NCI-H1930 (cell line): ENCODE measurements at places on chromosomes 5 and 9.

DNA sequence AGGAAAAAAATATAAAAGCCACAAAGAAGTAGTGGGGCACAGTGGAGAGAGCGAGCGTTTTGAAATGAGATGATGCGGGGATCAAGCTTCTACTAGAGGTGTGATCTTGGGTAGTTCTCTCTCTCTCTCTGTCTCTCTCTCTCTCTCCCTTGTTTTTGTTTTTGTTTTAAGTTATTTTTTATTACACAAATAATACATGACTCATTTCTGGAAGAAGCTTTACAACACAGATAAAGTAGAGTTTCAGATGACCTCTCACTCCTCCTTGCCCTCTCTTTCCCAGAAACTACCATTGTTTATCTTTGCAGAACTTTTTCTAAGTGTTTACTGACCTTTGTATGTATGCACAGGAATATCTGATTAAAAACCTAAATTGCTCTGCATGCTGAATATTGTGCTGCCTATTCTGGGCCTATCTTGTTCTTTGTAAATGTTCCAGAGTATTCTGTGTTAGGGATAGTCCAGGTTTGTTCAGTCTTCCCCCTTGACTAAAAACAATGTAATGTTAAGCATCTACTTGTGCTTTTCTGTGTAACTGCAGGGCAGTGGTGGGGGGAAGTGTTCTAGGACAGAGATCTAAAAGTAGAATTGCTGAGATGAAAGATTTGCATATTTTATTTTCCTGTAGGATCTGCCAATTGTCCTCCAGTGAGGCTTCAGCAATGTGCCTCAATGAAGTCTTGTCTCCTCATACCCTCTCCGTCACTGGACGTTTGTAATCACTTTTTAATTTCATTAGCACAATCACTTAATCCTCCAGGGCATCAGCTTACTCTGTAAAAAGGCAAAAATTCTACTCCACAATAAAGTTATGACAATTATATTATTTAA lies 52.0 kb downstream of the FYB1 start:
- DNase-seq, result no peak

- no peak for DNase-seq
These were observed 31.6 kb downstream of the C9orf40 start for GRCh38 chr9:74920944-74921626.

GRCh38 chr5:45639040-45639439 lies 57.1 kb downstream of the HCN1 start:
- DNase-seq, result no peak

DNA sequence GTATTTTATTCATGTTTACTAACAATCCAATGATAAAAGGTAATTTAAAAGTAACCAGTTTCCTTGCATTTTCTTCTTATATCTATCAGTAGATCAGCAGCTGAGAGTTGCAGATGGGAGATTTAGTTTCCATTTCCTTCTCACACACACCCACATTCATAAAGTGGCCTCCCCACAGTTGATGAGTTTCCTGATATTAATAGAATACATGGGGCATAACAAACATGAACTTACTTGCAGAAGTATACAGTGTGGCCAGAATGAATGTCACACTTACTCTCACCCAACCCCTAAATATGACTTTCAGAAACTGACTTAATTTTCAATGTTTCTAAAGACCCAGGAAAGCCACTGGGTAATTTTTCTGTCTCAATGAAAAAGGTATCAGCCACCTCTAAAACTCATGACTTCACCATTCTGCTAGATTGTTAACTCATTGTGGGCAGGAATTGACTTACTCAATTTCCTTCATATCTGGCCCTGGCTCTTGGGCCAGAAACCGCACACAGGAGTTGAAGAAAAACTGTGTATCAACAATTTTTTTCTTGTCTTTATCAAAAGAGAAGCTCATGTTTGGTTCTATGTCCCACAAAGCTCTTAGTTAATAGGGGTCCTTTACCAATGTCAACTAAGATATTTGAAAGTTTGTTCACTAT lies 63.5 kb upstream of the OSMR start:
- no peak for DNase-seq

DNA sequence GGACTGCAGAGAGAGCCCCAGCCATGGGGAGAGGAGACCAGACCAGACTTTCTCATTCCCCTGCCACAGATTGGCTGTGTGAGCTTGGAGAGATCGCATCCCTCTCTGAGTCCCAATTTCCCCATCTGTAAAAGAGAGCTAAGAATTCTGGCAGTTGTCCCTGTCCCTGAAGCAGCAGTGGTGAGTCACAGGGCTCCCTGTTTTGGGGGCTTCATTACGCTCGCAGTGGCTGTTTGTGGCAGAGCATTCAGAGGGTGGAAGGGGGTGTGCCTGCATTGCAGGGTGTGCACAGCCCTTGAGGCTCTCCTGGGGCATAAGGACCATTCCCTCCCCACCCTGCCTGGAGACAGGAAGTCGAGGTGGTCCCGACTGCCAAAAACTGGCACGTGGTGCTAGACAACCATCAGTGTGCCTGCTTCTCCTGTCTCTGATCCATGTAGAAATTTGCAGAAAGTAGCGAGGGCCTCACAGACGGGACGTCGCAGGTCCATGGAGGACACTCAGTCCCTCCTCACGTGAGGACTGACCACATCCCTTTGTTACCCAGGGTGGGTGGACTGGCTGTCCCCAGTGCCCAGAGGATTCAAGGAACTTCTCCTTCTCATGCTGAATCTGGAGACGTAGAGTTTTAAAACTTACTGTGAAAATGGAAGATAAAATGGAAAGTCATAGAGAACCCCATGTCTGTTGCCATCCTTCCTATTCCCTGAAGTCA lies 35.3 kb downstream of the HRH2 start:
- DNase-seq, result no peak

DNA sequence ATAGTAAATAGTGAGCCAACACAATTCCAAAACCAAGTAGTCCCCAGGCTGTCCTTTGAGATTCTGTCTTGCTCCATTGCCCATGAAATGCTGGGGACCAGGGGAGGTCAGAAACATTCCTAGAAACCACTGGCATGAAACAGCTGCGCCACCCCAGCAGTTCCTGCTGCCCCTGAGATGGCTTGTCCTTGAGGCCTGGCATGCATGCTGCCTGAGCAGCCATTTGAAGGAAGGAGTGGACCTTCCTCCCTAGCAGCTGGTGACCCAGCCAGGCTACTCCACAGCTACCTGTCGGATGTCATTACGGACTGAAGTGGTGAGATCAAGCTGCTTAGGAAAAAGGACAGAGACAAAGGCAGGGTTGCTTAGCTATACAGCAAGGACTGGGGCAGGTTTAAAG lies 260.6 kb downstream of the DENND1A start:
- DNase-seq, result no peak

- DNase-seq, result no peak
These were observed 4.6 kb downstream of the TEX48 start for GRCh38 chr9:114677418-114677817.

- no peak for DNase-seq
These were observed 8.8 kb downstream of the ATP10B start for GRCh38 chr5:160843240-160843639.

GRCh38 chr9:114497727-114498382 lies 7.4 kb downstream of the WHRN start:
- DNase-seq, result no peak

GRCh38 chr5:90638878-90639277 lies 80.3 kb downstream of the ADGRV1 start:
- DNase-seq, result no peak

GRCh38 chr5:18487928-18488480 lies 853.7 kb downstream of the TAF11L14 start:
- no peak for DNase-seq

- DNase-seq, result no peak
These were observed 6.3 kb upstream of the SLC25A48 start for GRCh38 chr5:135827965-135828781.

GRCh38 chr5:903756-904096 lies 11.0 kb downstream of the TRIP13 start:
- DNase-seq, result no peak

DNA sequence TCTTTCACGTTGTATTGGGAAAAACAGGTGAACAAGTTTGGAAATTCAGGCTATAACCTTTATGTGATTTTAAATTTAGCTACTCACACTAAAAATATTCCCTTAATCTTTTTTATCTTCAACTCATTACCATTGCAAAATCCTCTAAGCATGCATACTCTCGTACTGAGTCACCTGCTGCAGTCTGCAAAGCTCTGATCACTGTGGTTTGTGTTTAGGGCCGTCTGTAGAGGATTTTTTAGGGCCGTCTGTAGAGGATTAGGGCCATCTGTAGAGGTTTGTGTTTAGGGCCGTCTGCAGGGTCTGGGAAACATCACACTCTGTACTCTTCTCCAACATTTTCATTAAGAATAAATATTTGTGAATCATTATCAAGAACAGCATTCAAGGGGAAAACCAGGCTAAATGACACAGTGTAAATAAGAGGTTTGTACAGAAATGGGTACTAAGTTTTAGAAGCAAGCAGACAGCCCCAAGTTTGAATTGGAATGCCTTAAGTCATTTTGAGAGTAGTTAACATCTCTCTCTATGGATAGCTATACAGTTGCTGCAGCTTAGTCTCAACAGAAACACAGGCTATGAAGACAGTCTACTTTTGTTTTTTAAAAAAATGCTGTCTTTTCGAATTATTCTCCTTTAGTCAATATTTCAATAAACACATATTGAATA lies 155.0 kb upstream of the TSLP start:
- DNase-seq, result no peak

- DNase-seq, result no peak
These were observed 512.3 kb upstream of the DAP start for GRCh38 chr5:11273180-11273903.

- DNase-seq, result no peak
These were observed 307.7 kb downstream of the ADGRV1 start for GRCh38 chr5:90866333-90866732.

GRCh38 chr9:115211413-115212124 lies 93.6 kb upstream of the TNC start:
- no peak for DNase-seq

DNA sequence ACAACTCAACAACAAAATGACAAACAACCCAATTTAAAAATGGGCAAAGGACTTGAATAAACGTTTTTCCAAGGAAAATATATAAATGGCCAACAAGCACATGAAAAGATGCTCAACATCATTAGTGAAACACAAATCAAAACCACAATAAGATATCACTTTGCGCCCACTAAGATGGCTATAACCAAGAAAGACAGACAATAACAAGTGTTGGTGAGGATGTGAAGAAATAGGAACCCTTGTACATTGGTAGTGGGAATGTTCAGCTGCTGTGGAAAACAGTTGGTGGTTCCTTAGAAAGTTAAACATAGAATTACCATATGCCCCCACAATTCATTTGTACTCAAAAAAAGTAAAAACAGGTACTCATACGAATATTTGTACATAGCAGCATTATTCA lies 39.2 kb upstream of the WDR41 start:
- no peak for DNase-seq

- DNase-seq, result no peak
These were observed 25.7 kb downstream of the SYK start for GRCh38 chr9:90827181-90827871.
